ENCODE measurements at places on chromosomes 3 and 15. TPM values are rescaled to one million over a fixed set of nuclear protein-coding genes. Genes with fewer than 3 reads are reported as not detected.

- no peak for DNase-seq
Observed at GRCh38 chr3:99954914-99955644, 137.4 kb downstream of the CMSS1 start.

GRCh38 chr3:52280050-52280461 is 1.6 kb upstream of the WDR82 start:
- DNase-seq: peak; percentile 65

DNA sequence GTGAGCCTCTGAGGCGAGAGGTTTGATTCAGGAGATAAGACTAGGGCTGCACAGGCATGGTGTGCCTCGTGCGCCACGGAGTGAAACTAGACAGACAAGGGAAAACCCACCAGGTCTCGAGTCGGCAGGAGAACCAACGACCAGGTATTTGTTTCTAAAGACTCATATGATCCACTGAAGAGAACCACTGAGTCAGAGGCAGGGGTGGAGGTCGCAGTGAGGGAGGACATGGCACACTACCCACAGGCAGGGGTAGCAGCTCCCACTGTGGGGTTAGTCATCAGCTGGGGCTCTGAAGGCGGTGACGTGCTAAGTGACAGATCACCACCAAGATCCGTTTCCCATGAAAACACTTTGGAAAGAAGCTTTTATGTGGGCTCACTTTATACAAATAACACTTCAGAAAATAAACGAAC is 45.7 kb downstream of the CHSY1 start:
- DNase-seq: no peak

GRCh38 chr3:78255403-78255802 is 1215.5 kb downstream of the ROBO2 start:
- DNase-seq: no peak

- DNase-seq: no peak
Observed at GRCh38 chr3:11199902-11200845, 45.9 kb downstream of the HRH1 start.

DNA sequence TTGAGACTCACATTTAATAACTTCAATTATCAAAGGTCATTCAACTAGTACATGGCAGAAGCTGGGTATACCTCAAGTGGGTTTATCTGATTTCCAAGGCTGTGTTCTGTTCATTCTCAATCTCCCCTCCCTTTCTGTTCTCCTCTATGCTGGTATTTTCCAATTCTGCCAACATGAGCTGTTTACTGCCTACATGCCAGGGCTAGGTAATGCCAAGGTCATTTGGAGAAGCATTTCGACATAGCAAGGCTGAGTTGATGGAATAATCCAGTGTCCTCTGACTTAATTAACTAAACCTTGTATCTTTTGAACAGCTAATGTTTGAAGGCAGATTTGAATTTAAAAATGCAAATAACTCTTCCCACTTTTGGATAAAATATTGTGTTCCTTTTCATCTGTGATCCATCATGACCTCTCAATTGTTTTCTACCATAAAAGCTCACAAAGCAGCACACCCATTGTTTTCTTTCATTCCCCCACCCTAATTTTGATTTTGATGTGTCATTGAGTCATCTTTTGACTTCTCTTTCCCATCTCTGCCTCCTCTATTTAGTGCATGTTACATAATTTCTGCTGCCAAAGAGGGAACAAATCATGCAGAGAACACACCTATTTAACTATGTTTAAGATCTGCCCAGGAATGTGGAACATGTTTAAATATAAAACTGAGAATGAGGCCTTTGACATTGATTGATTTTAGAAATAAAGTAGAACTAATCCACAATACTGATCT is 308.8 kb upstream of the NR2E3 start:
- DNase-seq: no peak

- DNase-seq: no peak
Observed at GRCh38 chr15:97072545-97072944, 742.0 kb downstream of the NR2F2 start.

DNA sequence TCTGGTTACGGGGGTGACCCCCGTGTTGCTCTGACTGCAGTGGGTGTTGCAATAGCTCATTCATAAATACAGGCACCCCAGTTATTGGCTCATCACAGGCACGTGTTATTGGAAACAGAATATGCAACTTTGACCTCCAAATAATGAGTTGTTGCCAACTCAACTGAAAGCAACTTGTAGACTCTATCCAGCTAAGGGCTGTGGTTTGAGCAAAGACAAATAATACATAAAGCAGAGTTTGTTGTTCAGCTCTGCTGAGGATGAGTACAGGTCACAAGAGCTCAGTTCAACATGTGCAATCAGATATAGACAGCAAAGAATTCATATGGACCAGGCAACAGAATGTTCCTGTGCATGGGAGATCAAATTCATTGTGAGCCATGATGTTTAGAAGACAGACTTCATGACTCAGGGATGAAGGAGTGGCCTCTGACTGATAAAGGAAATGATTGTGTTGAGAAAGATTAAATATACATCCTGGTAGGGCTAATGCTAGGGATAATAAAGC is 87.6 kb upstream of the LRIG1 start:
- no peak for DNase-seq

GRCh38 chr15:39074341-39074985 is 506.4 kb upstream of the THBS1 start:
- DNase-seq: no peak

DNA sequence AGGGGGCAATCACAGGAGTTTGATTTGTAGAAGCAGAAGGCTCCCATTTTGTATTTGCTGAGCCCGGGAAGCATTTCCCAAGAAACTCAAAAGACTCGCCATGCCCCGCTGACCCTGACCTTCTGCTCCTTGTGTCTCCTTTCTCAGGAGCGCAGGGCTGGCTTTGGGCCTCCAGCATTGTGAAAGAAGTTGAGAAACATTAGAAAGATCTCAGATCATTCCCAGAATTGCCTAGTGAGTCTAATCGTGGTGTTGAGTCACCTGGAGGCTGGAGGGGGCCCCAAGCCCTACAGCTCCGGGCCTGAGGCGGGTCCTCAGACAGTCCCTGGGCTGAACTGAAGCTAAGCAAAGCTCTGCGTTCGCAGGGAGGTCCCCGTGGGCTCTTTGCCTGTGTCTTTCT is 10.9 kb upstream of the PIGZ start:
- no peak for DNase-seq

DNA sequence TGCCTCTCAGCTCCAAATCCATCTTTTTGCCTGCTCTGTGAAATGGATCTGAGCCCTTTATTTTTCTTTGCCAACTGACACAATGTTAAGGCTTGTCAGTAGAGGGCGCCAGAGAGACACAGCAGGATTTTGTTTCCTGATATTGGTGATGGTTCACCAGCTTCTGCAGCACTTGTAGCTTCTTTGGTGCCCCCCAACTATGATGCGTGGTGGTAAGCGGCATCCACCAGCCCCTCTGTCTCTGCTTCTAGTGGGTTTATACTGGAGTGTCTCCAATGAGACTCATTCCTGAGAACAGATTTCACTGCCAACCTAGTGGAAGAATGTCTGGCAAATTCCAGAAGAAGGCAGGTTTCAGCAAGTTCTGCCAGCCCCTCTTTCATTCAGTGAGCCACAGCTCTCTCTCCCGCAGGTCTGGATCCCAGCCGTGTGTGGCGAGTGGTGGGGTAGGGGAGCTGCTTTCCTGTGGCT is 471.9 kb upstream of the FRG2C start:
- DNase-seq: no peak

GRCh38 chr3:186569779-186570095 is 783 bp upstream of the DNAJB11 start:
- no peak for DNase-seq

GRCh38 chr3:144645300-144645699 is 673.7 kb downstream of the DIPK2A start:
- DNase-seq: no peak

GRCh38 chr15:51737522-51738305 is at the start of gene LYSMD2:
LYSMD2 (minus strand) TSS chr15:51737655; CDS start chr15:51737622, 33 bp downstream.
- DNase-seq: no peak

- no peak for DNase-seq
Observed at GRCh38 chr3:5186858-5187155, 700 bp upstream of the EDEM1 start.

GRCh38 chr3:194375473-194376240 is 6.1 kb upstream of the LRRC15 start:
- no peak for DNase-seq

The ZPLD1 gene
- 0.16 TPM for total RNA-seq

The GOLGA8N gene
- total RNA-seq: 22.3 TPM

The CHRFAM7A gene
- total RNA-seq: 3.6 TPM

The KIF7 gene
- 9.4 TPM for total RNA-seq
